T-helper 1 cell (primary cell): ENCODE measurements at places on chromosomes 7 and 10.

DNA sequence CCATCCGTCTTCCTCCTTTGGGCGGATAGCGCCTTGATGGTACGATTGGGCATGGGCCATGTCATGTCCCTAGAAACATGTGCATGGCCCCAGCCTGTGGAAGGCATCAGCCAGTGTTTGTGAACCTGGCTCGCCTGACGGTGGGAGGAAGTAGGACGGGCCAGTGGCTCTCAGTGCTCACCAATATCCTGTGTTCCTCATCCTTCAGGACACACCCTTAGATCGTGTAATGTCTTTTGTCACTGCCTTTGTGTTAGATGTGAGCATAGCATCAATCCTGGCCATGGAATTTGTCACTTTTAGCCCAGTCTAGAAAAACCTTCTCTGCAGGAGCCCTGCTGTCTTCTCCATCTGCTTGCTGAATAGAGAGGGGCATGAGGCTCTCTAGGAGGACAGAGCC, 77.6 kb downstream of the PFKFB3 start:
- DNase-seq = no peak

- no peak for DNase-seq
These were observed 29.0 kb downstream of the DENND2A start for GRCh38 chr7:140611641-140612040.

DNA sequence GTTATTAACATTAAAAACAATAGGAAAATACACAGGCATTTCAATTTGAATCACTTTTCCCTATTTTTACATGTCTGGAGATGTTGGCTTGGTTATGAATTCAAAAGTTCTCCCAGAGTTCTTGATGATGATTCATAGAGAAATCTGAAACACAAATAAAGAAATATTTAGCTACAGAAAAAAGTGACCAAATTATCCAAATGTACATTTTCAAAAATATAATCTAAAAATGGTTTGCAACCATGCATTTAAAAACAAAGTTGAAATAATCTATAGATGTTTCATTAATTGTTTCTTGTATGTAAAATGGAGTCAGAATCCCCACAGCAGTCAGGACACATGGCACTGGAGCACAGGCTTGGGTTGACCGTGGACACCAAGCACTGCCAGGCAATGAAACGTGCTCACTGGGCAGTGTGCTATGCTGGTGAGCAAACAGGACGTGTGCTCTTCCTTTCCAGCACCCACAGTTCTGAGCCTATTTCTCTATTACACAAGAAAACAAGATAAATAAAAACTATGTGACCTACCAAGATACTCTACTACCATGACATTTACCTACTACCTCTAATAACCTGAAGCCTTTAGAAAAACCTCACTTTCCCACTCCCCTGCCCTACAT, 44.1 kb upstream of the PTPRN2 start:
- no peak for DNase-seq

- DNase-seq = no peak
These were observed 261.2 kb upstream of the SHH start for GRCh38 chr7:156073366-156074052.

GRCh38 chr7:134129856-134130523, 2.9 kb downstream of the LRGUK start:
- no peak for DNase-seq

GRCh38 chr10:27820637-27821036, 75.0 kb upstream of the MKX start:
- DNase-seq = no peak

DNA sequence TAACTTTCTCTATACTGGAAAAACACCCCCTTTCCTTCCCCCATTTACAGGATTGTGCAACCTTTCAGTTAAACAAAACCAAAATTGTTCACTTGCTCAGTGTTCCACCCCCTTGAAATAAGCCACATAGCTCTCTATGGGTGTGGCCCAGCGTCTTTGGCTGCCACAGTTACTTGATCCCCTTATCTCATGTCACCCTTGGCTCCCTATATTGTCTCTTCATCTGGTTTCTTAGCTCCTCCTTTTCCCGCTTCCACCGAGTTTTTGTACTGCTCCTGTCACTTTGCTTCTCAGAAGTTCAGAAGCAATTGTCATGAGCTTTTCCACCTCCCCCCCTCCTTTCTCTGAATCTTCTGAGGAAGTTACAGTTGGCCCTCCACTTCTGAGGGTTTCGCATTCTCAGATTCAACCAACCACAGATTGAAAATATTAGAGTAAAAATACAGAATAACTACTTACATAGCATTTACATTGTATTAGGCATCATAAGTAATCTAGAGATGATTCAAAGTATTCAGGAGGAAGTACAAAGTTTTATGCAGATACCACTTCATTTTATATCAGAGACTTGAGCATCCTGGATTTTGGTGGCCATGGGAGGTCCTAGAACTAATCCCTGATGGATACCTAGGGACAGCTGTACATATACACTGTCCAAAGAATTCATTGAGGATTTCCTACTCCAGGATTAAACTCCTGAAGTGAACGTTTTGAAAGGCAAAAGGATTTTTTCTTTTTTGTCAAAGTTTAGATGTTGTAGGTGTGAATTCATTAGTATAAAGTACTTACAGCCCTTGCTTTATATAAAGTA, 60.4 kb downstream of the ADD3 start:
- DNase-seq = peak; percentile 4

DNA sequence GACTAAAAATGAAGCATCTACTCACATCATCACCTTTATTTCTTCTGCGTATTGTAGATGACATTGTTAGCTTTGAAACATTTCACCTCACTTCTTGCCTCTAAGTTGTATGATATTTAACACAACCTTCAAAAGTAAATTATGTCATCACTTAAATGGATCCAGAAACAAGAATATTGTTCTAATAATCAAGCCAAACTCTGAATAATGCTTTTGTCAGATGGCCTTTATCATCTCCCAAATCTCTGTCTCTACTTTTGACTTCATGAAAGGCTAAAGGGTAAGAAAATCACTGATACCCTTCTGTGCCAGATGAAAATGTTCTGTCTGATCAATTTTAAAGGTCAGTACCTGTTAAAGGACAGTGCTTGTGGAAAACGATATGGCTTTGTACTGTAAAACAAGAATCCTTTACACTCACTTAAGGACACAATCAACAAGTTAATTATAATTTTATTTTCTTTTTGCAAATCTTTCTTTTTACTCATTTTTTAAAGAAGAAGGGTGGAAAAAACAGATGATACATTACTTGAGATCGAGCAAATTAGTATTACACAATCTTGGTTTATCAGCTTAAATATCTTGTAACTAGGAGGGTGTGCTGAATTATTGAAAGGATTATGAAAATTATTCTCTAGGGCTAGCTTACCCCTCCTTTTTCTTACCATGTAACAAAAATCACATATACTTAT, 309.4 kb upstream of the IGFBP3 start:
- DNase-seq = no peak

- no peak for DNase-seq
These were observed 87.5 kb downstream of the VOPP1 start for GRCh38 chr7:55484834-55485233.

DNA sequence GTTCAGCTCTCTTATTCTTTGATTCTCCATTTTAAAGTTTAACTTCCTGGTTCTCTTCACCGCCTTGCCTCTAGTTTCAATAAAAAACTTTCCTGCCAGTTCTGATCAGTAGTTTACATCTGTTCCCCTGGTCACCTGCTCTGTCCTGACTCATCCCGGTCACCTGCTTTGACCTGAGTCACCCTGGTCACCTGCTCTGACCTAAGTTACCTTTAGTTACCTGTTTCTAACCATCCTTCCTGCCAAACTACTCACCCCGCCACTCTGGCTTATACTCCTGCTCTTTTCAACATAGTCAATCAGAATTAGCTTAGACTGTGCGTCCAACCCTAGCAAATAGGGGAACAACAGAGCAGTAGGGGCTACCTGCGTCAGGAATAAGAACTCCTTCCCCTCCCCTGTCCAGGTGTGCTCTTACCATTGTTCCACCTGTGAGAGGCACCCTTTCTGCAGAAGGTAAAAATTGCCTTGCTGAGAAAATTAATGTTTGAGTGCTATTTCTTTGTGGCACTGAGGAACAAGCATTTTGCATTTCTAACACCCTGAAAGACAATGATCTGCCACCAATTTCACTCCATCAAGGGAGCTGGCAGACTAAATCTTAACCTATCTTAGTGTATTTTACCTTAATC, 263.6 kb downstream of the DOCK4 start:
- DNase-seq = no peak

- no peak for DNase-seq
These were observed 128.0 kb upstream of the CALN1 start for GRCh38 chr7:72540106-72540611.

- DNase-seq = no peak
These were observed 6.5 kb downstream of the VSIR start for GRCh38 chr10:71766717-71767419.

DNA sequence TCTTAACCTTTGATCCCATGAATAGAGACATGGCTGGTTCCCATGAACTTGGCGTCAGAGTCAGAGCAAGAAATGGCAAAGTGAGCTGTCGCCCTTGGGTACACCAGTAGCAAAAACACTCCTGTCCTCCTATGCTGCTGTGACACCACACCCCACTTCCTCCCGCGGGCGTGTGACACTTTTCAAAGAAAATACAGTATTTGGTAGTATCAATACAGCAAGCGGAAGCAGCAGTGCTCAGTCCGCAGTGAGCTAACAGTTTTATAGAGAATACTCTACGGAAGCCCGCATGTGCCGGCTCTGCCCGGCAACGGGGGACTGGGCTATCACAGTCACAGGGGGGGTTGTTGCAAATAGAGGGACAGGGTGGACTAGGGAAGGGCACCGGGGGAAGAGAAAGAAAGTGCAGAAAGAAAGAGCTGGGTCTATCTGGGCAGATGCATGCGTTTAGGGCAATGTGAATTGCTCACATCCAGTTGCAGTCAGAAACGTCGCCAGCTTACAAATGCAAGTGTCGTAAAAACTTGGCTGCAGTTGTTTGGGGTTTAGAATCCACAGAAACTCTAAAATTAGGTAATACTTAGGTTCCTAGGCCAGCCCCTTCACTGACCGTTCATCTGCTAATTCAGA, 49.8 kb downstream of the PRKCQ start:
- peak; percentile 31 for DNase-seq

GRCh38 chr10:74728225-74728624, 98.2 kb upstream of the KAT6B start:
- no peak for DNase-seq

DNA sequence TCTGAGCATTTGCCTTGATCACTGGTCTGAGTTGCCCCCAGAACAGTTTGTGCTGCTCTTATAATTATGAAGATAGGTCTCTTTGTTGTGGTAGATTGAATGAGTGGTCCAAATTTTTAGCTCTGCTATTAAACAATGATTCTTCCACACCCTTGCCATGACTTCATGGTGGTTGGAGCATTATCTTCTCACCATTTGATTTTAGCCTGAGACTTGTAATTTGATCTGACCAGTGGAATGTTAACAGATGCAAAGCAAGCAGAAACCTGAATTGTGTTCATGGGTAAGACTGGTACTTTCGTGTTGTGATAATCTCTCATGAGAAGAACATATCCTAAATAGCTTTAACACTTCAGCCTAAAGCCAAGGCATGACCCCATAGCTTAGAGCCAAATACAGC, 139.1 kb downstream of the TFPI2 start:
- DNase-seq = no peak

DNA sequence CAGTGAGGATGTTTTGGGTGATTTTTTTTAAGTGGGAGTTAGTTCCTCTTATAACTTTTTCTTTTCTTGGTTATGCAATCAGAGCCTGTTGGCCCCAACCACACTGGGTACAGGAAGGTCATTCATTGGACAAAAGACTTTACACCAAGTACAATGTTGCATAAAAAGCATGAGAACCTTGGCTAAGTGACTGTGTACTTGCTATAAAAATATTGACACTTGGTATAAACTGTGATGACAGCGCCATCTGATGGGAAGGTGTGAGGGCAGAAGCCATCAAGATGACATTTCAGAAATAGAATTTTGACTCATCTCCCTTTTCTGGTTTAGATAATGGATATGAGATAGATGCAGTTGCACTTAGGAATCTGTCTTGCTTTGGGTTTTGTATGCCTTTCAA, 126.4 kb upstream of the CCDC6 start:
- peak; percentile 41 for DNase-seq

GRCh38 chr7:74454925-74455288, 1.2 kb downstream of the GTF2IRD1 start:
- DNase-seq = no peak

GRCh38 chr7:70455925-70456324, 676.0 kb upstream of the GALNT17 start:
- no peak for DNase-seq

DNA sequence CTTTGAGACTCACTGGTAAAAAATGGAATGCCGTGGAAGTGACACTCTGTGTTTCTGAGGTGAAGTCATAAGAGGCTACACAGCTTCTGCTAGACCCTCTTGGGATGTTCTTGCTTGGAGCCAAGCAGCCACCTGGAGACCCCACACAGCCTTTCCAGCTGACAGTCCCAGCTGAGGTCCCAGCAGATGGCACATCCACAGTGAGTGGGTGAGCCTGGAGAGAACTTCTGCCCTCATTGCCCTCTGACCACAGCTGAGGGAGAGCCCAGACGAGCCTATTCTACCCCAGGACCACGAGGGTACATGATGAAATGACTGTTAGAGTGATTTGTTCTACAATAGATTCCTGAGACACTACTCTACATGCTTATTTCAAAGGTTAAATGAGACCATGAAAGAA, 44.3 kb downstream of the CXCL12 start:
- DNase-seq = no peak

DNA sequence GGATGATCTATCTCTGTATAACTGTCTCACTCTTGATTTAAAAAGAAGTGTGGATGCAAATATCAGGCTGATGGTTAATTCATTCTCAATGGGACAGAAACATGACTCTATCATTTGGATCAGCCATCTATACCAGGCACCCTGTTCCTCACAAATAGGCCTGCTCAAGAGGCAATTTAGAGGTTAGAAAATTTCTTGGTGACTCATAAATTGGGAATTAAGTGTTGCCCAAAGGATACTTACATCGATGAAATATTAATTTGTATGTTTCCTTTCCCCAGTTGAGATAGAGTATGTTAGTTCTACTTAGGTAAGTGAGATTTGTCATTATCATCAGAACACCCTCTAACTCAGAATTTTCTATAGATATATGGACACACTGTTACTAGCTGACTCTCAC, 57.7 kb downstream of the PRSS58 start:
- DNase-seq = no peak

- DNase-seq = no peak
These were observed 63.7 kb upstream of the ZPBP start for GRCh38 chr7:50156706-50157105.

- DNase-seq = no peak
These were observed 31.7 kb upstream of the IKZF1 start for GRCh38 chr7:50272808-50273207.

GRCh38 chr7:134406431-134406830, 52.5 kb downstream of the AKR1B1 start:
- no peak for DNase-seq

GRCh38 chr10:77457266-77457665, 180.3 kb downstream of the KCNMA1 start:
- no peak for DNase-seq

GRCh38 chr7:109343678-109344077, 774.0 kb downstream of the DNAJB9 start:
- DNase-seq = no peak

DNA sequence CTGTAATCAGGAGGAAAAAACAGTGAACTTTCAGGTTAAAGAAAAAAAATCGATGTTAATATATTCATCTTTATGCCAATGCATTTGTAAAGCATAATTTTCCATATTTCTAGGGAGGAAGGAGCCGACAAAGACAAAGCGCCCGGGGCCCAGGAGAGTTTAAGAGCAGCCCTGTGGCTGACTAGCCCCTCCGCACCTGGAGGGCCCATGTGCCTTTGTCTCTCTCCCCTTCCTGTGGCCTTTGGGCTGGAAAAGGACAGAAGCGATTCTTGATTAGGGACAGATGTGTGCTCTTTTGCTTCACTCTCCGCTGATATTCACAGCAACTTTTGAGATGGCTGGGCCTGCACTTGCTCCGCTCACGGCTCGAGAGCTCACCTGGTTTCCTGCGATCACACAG, 23.1 kb downstream of the DDC start:
- DNase-seq = no peak
